Heart right ventricle (tissue), 16 donors: ENCODE measurements at places on chromosomes 12 and 14. TPM values are rescaled to one million over a fixed set of nuclear protein-coding genes. Genes with fewer than 3 reads are reported as not detected.
A peak's percentile ranks its signal among the peaks of the same experiment; 100 is the strongest.

- no peaks in the 10 kb centered on the region for H3K36me3 ChIP-seq
- no peak overlapping the region for H3K27ac ChIP-seq
- no peak for DNase-seq
- H3K27me3 ChIP-seq, result no peaks in the 10 kb centered on the region
Measured at GRCh38 chr12:109893261-109893995, 6.6 kb upstream of the TCHP start.

GRCh38 chr14:92615451-92615850, 101.9 kb downstream of the RIN3 start:
- no peak overlapping the region for H3K27ac ChIP-seq
- H3K4me3 ChIP-seq, result no peak overlapping the region
- peaks cover 25% of the 10 kb centered on the region for H3K4me1 ChIP-seq
- DNase-seq, result no peak
- no peaks in the 10 kb centered on the region for H3K27me3 ChIP-seq

- H3K4me3 ChIP-seq, result peak overlapping the region; percentile 15
- peak; percentile 60 for DNase-seq
- H3K36me3 ChIP-seq, result no peaks in the 10 kb centered on the region
- H3K27me3 ChIP-seq, result no peaks in the 10 kb centered on the region
Measured at GRCh38 chr14:73754911-73755360, 40.8 kb upstream of the PNMA1 start.

GRCh38 chr12:38977132-38977531, 71.7 kb upstream of the CPNE8 start:
- no peaks in the 10 kb centered on the region for H3K27me3 ChIP-seq
- H3K4me1 ChIP-seq, result no peaks in the 10 kb centered on the region
- H3K36me3 ChIP-seq, result no peaks in the 10 kb centered on the region

DNA sequence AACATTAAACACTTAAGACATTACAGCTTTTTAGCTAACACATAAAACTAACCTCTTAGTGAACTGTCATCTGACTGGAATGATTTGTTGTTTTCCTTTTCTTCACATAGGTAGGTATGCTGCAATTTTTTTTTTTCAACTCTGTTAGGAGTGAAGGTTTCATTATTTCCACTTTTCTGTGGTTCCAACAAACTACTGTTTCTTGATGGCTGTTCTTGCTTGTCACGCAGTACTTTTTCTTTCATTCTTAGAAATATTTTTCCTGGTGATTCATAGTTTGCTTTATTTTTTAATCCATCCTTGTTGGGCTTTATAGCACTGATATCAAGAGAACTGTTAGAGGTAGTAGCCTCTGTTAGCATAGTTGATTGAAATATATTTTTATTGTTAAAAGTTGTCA, 6.3 kb downstream of the MIS18BP1 start:
- DNase-seq, result no peak
- peaks cover 88% of the 10 kb centered on the region for H3K4me1 ChIP-seq
- no peaks in the 10 kb centered on the region for H3K27me3 ChIP-seq

DNA sequence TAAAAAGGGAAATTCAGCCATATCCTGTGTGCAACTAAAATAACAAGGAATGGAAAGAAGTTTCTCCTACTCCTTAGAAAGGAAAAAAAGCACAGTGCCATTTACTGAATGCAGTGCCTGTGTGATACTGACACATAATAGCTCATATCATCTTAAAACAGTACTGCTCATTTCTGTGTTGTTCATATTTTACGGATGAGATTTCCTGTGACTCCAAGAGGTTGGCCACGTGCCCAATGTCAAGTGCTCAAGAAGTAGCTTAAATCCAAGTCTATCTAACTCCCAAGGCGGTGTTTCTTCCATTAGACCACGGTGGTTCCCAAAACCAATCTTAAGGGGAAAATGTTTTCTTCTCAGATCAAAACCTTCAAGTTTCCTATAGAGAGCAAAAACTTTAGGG, 20.0 kb downstream of the MAP3K9 start:
- no peaks in the 10 kb centered on the region for H3K36me3 ChIP-seq
- H3K27me3 ChIP-seq, result no peaks in the 10 kb centered on the region
- DNase-seq, result no peak
- H3K27ac ChIP-seq, result no peak overlapping the region
- H3K4me1 ChIP-seq, result no peaks in the 10 kb centered on the region

GRCh38 chr12:65956056-65956738, 131.9 kb downstream of the HMGA2 start:
- no peak overlapping the region for H3K4me3 ChIP-seq
- DNase-seq, result no peak
- H3K36me3 ChIP-seq, result no peaks in the 10 kb centered on the region
- no peak overlapping the region for H3K27ac ChIP-seq
- H3K27me3 ChIP-seq, result no peaks in the 10 kb centered on the region

GRCh38 chr12:81297601-81298000, 219.7 kb downstream of the ACSS3 start:
- no peak for DNase-seq
- H3K4me3 ChIP-seq, result no peak overlapping the region
- no peaks in the 10 kb centered on the region for H3K36me3 ChIP-seq
- H3K27me3 ChIP-seq, result no peaks in the 10 kb centered on the region
- H3K27ac ChIP-seq, result no peak overlapping the region

DNA sequence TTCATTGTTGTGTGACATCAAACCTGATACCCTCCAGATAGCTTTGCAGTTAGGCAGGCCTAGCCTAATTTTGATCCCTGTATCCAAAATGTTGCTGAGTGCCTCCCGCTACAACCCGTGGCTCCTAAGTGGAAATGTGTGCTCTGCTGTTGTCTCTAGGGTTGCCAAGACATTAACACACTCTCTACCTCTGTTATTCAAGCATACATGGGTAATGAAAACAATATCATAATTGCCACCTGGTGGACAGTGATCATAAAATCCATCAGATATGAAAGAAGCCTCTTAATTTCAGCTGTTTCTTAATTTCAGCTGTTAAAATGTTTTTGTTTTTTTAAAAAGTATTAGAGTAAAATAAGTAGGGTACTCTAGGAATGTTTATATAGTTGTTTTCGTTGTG, 93.5 kb downstream of the PLEKHA5 start:
- no peaks in the 10 kb centered on the region for H3K36me3 ChIP-seq
- H3K27me3 ChIP-seq, result no peaks in the 10 kb centered on the region
- no peak for DNase-seq

GRCh38 chr12:131963381-131963780, 13.6 kb downstream of the EP400 start:
- no peak for DNase-seq
- no peak overlapping the region for H3K4me3 ChIP-seq
- H3K27ac ChIP-seq, result no peak overlapping the region
- peaks cover 14% of the 10 kb centered on the region for H3K4me1 ChIP-seq
- H3K36me3 ChIP-seq, result peaks cover 36% of the 10 kb centered on the region
- no peaks in the 10 kb centered on the region for H3K27me3 ChIP-seq

DNA sequence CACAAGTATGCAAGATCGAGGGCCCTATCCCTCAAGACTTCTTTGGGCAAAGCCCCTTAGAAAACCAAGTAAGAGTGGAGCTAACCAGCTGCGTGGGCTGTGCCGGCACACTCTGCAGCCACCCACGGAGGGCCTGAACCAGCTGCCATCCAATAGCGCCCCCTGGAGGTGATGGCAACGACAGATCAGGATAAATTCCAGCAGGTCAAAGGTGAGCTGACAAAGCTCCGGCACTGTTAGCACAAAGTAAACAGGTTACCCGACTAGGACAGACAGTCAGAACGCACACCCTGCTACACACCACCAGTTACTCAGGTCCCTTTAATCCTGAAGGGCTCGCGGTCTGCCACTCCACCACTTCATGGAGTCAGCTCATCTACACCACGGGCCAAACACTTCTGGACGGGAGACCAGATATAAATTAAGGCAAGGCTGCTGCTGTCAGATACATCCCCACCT, 4.9 kb downstream of the ZBTB39 start:
- H3K27me3 ChIP-seq, result no peaks in the 10 kb centered on the region
- H3K4me1 ChIP-seq, result peaks cover 23% of the 10 kb centered on the region
- peak; percentile 62 for DNase-seq
- H3K36me3 ChIP-seq, result no peaks in the 10 kb centered on the region
- no peak overlapping the region for H3K4me3 ChIP-seq
- H3K27ac ChIP-seq, result no peak overlapping the region

DNA sequence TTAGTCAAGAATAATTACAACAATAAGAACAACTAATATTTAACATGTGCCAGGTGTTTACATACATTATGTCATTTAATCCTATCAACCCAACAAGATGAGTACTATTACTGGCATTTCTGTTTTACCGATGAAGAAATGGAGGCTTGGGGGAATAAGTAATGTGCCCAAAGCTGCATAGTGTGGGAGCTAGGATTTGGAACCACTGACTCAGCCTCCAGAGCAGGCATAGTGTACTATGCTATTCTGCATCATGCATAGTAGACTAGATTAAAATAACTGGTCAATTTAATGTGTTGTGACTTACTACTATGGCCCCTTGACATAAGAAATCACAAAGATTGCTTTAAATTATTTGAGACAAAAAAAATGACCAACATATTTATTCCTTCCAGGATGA, 9.5 kb downstream of the GPR19 start:
- no peak for DNase-seq
- H3K4me1 ChIP-seq, result peaks cover 5% of the 10 kb centered on the region
- H3K27me3 ChIP-seq, result no peaks in the 10 kb centered on the region
- no peak overlapping the region for H3K27ac ChIP-seq
- no peaks in the 10 kb centered on the region for H3K36me3 ChIP-seq

DNA sequence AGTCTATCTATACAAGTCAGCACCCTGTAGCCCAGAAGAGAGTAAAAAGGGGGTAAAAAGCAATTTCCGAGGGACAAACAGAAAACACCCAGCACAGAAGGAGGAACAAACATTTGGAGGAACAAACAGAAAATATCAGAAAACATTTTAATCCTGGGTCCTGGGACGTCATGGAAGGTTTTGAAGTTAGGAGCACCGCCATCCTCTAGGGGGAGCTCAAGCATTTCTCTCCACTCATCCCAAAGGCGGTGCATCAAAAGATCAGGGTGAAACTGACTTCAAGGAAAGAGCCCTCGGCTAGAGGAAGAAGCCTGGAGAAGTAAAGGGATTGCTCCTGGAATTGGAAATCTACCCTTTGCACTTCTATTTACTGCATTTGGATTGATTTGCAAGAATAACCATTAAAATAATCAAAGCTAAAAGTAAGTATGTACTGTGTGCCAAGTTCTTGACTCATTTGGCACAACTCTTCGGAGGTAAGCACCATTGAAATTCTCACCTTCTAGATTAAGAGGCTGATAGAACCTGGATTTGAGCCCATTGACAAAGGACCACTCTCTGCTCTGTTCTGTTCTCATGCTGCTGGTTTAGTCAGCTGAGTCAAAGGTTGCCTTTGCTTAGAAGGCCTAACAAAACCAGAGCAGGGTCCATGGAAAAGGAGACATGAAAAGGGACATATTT, 17.2 kb upstream of the POC1B start:
- DNase-seq, result peak; percentile 74
- H3K36me3 ChIP-seq, result no peaks in the 10 kb centered on the region
- H3K4me1 ChIP-seq, result peaks cover 14% of the 10 kb centered on the region
- no peak overlapping the region for H3K4me3 ChIP-seq
- H3K27me3 ChIP-seq, result no peaks in the 10 kb centered on the region

DNA sequence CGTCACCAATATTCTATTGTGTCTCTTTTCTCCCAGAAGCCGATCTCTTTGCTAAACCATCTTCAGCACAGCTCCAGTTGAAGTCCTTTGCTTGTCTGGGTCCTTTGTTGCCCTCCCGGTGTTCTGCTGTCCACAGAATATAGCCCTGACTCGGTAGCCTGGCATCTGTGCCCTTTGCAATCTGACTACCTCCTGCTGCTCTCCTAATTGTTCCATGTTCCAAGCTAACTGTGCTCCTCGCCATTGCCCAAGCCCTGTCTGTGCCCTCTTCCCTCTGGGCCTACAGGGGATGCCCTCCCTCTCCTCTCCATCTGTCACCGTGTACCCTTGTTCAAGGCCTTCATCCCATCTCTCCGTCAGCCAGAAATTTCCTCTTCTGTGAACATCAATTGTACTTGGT, 306.3 kb downstream of the APAF1 start:
- no peak overlapping the region for H3K27ac ChIP-seq
- H3K4me1 ChIP-seq, result no peaks in the 10 kb centered on the region
- H3K4me3 ChIP-seq, result no peak overlapping the region
- H3K36me3 ChIP-seq, result no peaks in the 10 kb centered on the region
- no peaks in the 10 kb centered on the region for H3K27me3 ChIP-seq
- DNase-seq, result no peak

- no peaks in the 10 kb centered on the region for H3K4me1 ChIP-seq
- H3K36me3 ChIP-seq, result no peaks in the 10 kb centered on the region
- H3K4me3 ChIP-seq, result no peak overlapping the region
- H3K27ac ChIP-seq, result no peak overlapping the region
- no peak for DNase-seq
Measured at GRCh38 chr14:41350476-41350875, 256.2 kb upstream of the LRFN5 start.

GRCh38 chr14:44149597-44149996, 357.5 kb downstream of the FSCB start:
- H3K4me1 ChIP-seq, result no peaks in the 10 kb centered on the region
- H3K27me3 ChIP-seq, result no peaks in the 10 kb centered on the region
- no peak for DNase-seq
- no peak overlapping the region for H3K4me3 ChIP-seq
- no peaks in the 10 kb centered on the region for H3K36me3 ChIP-seq

- H3K27me3 ChIP-seq, result no peaks in the 10 kb centered on the region
- DNase-seq, result no peak
- H3K4me1 ChIP-seq, result peaks cover 19% of the 10 kb centered on the region
- H3K4me3 ChIP-seq, result no peak overlapping the region
- H3K27ac ChIP-seq, result no peak overlapping the region
Measured at GRCh38 chr12:62332598-62332997, 72.4 kb downstream of the USP15 start.

DNA sequence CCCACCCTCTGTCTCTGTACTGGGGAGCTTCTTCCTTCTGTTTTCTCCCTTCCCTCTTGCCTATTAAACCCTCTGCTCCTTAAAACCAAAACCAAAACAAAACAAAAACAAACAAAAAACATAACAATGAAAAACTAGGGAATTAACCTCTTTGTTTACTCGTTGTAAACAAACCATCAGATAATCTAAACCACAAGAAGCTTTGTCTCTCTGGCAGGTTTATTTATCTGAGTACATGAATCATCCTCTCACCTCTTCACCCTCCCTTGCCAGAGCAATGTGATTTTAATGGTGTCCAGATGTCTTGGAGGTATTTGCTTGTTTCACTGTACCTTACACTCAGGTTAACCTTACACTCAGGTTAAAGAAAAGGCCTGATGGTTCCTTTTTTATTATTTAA, 66.1 kb downstream of the DYRK2 start:
- no peaks in the 10 kb centered on the region for H3K36me3 ChIP-seq
- H3K27me3 ChIP-seq, result no peaks in the 10 kb centered on the region
- no peaks in the 10 kb centered on the region for H3K4me1 ChIP-seq
- no peak overlapping the region for H3K4me3 ChIP-seq
- no peak overlapping the region for H3K27ac ChIP-seq
- DNase-seq, result no peak

GRCh38 chr12:18242380-18243089, 18.8 kb upstream of the PIK3C2G start:
- H3K4me1 ChIP-seq, result no peaks in the 10 kb centered on the region
- no peak overlapping the region for H3K4me3 ChIP-seq
- no peaks in the 10 kb centered on the region for H3K36me3 ChIP-seq
- DNase-seq, result no peak

GRCh38 chr12:71141378-71141926, 16.3 kb downstream of the TSPAN8 start:
- H3K4me1 ChIP-seq, result no peaks in the 10 kb centered on the region
- H3K27ac ChIP-seq, result peak overlapping the region; percentile 1
- DNase-seq, result no peak
- H3K4me3 ChIP-seq, result no peak overlapping the region

GLI1 gene
- 1.2 TPM for total RNA-seq

KRT83 gene
- not detected for total RNA-seq

TAS2R42 gene
- total RNA-seq, result not detected

OAS2 gene
- 16.4 TPM for total RNA-seq

AGAP2 gene
- total RNA-seq, result 13.1 TPM

RPGRIP1 gene
- total RNA-seq, result 0.23 TPM

SPPL3 gene
- total RNA-seq, result 40.9 TPM

KCNC2 gene
- not detected for total RNA-seq

RASAL1 gene
- not detected for total RNA-seq

FBLN5 gene
- 36.3 TPM for total RNA-seq

CMAS gene
- 37.3 TPM for total RNA-seq
